IPS DF 6.9 (cell line): ENCODE measurements at places on chromosomes 7 and 10.

- no peak for DNase-seq
Measured at GRCh38 chr7:48296966-48297365, 125.7 kb downstream of the ABCA13 start.

DNA sequence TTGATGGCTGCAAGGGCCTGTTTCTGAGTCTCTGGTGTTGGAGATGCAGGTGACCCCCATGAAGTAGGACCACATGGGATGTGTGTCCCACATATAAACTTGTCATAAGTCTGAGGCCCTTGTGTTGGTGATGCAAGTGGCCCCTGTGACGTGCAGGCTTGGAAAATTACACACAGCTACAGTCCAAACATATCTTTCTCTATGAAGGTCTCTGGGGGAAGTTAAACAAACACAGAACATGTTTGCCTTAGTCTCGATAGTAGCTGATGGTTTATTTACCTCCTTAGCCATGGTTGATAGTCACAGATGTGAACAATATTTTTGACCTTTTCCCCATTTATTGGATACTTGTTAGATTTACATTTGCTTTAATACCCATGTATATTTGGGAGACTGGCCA lies 64.7 kb downstream of the ADCY1 start:
- DNase-seq: no peak

GRCh38 chr7:99679032-99679399 lies 780 bp downstream of the CYP3A5 start:
- DNase-seq: no peak

- no peak for DNase-seq
Measured at GRCh38 chr10:62843600-62843999, 27.4 kb upstream of the EGR2 start.

DNA sequence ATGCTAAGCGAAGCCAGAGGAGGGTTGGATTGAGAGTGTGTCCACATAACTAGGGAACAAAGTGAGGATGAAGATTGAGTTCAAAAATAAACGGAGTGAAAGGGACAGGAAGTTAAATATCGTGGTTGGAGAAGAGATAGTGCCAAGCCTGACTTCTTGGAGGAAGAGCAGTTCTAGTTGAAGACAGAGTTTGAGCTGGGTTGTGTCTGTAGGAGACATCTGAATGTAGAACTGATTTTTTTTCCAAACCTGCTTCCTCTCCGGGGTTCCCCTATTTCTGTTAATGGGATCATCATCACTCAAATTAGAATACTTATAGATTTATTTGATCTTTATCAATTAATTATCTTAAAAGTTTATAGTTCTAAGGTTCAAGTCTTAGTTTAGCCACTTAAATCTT lies 35.6 kb downstream of the SP4 start:
- DNase-seq: no peak
